ENCODE measurements at places on chromosomes 2 and 18.

DNA sequence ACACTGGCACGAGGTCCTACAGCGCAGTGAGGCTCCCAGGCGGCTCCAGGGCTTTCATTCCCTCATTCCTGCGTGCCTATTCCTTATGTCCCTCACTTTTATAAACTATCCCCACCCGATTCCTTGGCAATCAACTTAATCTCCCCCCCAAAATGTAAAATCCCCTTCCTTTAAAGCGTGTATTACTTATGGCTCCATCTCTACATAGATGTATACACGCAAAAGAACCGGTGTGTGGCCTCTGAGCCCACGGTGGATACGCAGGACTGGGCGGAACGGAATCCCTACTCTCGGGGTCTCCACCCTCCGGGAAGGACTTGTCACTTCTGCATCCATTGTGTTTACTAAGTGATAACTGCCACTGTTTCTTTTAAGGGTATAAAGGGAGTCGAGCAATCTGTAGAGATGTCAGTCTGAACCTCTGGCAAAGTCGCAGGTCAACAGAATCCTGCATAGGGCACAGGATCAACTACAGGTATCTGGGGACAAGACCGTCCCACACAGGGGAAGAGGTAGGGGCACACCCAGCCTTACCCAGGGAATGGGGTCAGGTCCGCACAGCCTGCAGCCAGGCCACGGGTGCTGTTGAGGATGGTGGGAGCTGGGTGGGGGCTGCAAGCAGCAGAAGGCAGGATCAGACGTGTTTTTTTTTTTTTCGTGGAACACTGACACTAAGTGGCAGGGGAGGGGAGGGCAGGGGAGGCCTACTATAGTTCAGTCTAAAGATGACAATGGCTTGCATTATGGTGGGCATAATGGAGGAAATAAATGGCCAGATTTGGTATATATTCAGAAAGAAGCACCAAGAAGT lies 42.1 kb downstream of the HDLBP start:
- no peak for DNase-seq

GRCh38 chr2:231181860-231182512 lies 16.4 kb upstream of the ARMC9 start:
- DNase-seq, result peak; percentile 82

GRCh38 chr2:119511989-119512388 lies 12.3 kb downstream of the SCTR start:
- DNase-seq, result no peak

DNA sequence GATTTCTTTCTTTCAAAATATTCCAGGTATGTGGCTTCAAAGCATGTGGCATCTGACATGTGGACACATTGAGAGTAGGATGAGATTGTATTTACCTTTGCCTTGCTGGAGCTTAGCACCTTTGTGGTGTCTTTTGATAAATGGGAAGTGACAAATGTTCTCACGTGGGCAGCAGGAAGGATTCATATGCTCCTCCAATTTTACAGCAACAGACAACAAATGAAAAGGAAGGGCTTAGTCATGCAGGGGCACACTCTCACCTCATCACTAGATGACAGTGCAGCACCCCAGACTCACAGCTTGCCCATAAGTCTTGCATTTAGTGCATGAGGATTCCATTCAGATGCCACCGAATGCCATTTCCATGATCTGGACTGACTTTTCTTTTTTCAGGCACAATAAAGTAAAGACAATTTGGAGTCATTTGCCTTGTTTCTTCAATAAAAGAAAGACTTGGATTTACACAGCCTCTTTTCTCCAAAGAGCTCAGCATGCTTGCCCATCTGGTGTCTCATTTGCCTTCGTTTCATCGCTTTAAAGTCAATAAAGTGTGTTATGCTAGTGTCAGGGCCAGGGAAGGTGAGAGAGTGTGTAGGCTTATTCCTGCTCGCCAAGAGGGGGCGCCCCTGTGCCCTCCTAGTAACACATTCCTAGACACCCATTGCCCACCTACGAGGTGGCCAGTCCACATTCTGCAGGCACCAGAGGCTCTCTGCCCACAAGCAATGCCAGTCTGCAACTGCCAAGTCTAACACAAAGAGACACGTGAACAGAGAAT lies 39.6 kb upstream of the DAPL1 start:
- no peak for DNase-seq

GRCh38 chr18:6610466-6610865 lies 119.0 kb upstream of the ARHGAP28 start:
- no peak for DNase-seq

- no peak for DNase-seq
These were observed 31.0 kb upstream of the REV1 start for GRCh38 chr2:99520813-99521212.

- no peak for DNase-seq
These were observed 128.3 kb upstream of the ETAA1 start for GRCh38 chr2:67268797-67269196.

- no peak for DNase-seq
These were observed 14.4 kb downstream of the MTERF4 start for GRCh38 chr2:241087420-241088268.

DNA sequence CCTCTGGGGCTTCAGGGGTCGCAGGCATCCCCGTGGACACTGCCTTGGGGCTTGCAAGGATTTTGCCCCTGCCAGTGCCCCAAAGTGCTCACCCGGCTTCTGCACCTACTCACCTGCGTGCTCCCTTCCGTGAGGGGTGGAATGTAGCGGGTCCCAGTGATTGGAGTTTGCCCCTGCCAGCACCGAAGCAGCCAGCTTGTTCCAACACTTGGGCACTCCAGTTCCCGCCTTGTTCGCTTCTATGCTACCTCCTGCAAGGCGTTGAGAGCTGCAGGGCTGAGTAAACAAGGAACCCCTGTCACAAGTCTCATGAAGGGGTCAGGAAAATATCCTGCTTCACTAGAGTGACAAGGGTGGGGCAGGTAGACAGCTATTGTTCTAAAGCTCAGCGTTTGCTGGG lies 631.5 kb downstream of the EPHA4 start:
- DNase-seq, result no peak

- DNase-seq, result no peak
These were observed 21.7 kb downstream of the TET3 start for GRCh38 chr2:74006459-74006858.

DNA sequence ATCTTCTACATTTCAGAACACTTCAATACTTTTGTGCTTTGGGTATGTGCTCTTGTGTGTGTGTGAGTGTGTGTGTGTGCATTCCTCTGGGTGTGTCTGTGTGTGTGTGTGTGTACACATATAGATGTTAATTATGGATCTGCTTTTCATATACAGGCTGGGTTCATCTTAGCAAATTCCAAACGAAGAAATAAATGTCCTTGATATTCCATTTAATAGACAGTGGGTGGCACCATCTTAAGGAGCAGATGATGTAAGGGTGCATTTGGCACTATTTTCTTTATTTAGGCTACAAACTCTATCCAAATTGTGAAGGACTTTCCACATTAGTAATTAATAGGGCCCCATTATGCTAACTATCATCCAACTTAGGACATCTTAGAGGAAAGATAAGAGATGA lies 425.8 kb upstream of the POU3F3 start:
- DNase-seq, result no peak

DNA sequence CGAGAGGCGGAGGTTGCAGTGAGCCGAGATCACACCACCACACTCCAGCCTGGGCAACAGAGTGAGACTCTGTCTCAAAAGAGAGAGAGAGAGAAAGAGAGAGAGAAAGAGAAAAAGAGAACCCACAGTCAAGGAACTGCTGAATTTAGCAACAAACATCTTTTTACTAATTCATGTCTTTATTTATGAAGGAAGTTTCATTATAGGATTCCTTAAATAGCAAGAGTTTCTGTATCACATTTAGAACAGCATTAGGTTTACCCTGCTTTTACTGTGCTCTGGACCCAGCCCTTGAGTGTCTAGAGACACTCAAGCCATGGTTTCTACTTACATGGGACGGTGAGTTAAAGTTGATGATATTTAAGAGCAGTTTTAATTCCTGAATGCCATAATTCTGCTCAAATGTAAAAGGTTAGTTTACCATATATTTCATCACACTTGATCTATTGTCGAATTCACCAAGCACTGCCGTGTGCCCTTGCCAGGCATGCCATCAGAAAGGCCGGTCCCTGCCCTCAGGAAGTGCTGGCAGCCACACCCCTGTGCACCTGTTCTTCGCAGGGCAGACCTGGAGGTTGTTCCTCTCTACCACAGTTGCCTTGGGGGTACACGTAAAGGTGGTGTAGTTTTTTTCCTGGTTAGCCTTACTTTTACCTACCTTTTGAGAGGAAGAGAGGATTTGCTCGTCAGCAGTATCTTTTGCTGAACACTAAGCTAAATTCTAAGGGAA lies 153.3 kb downstream of the LDLRAD4 start:
- no peak for DNase-seq

DNA sequence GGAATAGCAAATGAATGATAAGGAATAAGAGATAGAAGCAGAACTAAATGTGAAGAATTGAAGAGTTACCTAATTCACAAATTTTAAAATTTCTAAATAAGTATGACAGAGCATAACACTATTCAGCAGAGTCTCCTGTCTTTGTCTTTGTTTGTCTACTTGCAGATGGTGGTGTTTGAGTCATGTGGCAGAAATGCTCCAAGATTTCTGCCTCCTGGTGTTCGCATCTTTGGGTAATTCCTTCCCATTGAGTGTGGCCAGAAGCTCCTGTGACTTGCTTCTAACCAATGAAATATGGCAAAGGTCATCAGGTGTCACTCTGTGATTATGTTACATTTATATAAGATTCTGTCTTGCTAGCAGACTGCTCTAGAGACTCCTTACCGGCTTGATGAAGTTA lies 45.6 kb upstream of the GALNT3 start:
- no peak for DNase-seq

DNA sequence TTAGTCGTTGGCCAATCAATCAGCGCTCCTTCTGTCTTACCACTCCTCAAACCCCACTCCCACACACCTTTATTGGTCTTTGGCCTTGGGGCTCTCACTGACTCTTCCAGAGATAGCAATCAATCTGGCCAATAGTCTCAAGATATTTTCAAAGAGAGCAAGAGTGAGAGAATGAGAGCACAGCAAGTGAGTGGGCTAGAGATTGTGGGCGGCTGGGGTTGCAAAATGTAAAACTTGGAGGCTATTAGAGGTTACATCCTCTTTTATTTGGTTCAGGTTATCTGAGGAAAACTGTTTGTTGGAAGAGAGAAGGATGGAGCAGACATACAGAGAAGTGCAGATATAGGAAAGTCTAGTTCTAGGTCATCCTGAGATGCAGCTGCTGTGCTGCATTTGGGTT lies 32.8 kb downstream of the TACR1 start:
- DNase-seq, result no peak

DNA sequence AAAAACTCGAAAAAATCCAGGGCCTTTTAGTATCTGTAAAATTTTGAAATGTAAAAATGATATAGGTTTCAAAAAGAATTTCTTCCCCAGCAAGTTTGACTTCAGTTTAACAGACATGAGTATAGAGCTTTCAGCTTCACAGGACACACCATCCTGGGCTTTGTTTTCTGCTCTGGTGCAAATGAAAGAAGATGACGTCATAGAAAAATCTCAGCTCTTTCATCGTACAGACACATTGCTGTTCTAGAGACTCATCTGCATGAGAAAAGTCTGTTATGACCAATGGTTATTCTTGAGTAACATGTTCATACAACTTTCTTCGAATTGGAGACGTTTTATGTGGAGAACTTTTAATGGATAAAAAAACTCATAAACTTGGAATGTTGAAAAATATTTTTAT lies 111.7 kb upstream of the DYNAP start:
- DNase-seq, result no peak

DNA sequence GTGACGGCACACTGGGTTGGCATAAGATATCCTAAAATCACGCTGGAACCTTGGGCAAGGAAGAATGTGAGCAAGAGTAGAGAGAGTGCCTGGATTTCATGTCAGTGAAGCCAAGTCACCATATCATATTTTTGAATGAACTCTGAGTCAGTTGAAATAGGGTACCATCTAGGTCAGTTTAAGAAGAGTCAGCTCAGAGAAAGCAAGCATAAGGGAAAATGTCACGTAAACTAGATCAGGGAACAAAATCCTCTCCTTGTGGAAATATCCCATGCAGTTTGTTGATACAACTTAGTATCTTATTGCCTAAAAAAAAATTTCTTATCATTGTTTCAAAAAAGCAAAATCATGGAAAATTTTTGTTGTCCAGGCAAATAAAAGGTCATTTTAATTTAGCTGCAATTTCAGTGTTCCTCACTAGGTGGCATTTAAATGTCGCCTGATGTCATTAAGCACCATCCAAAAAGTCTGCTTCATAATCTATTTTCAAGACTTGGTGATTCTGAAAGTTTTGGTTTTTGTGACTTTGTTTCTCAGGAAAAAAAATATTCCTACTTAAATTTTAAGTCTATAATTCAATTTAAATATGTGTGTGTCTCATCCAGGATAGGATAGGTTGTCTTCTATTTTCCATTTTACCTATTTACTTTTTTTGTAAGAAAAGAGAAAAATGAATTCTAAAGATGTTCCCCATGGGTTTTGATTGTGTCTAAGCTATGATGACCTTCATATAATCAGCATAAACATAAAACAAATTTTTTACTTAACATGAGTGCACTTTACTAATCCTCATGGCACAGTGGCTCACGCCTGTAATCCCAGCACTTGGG lies 19.6 kb downstream of the RSAD2 start:
- DNase-seq, result no peak

GRCh38 chr2:46163098-46163430 lies 134.1 kb upstream of the EPAS1 start:
- DNase-seq, result peak; percentile 6

DNA sequence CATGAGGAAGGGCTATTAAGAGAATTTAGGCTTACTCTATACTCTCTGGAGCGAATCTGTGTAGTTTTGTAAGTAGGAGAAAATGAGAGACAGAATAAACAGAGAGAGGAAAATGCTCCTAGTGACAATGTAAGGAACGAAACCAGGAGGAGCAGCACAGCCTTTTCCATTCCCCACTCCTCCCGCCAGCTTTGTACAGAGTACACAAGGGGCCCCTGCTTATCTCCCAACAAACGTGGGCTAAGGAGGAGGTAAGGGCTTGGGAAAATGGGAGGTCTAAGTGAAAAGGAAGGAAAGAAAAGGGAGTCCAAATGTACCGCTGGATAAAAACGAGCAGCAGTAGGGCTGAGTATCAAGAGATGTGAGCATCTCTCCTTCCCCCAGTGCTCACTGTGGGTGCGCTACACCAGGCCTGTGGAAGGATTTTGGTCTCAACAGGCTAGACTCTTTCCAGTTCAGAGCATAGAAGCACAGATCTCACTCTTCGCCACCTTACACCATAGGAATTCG lies 12.1 kb upstream of the IHH start:
- DNase-seq, result no peak

DNA sequence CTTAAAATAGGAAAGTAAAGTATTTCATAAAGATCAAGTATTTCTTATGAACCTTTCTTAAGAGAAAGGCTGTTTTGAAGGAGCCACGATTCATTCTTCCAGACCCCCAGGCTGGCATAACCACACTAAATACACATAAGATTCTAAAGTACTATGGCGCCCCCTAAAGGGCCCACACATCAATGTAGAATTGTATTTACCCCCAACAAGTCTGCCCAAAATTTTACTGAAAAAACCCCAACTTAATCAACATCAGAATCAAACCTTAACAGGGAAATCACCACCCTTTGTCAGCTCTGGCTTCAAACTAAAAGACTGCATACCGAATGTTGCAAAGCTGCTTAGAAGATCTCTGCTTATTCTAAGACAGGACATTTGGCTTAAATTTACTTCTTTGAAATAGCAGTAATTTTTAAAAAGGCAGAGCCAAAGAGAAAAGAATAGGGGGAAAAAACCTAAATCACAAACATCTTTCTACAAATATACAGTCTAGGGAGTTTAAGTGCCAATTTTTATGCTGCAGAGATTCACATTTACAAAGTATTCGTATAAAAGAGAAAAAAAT lies 20.4 kb upstream of the BCL2 start:
- no peak for DNase-seq

GRCh38 chr2:23487735-23488492 lies 102.9 kb downstream of the KLHL29 start:
- no peak for DNase-seq

Data from bone marrow (tissue), 2 donors.